ENCODE measurements at places on chromosomes 5 and 9. TPM values are rescaled to one million over a fixed set of nuclear protein-coding genes. Genes with fewer than 3 reads are reported as not detected.

DNA sequence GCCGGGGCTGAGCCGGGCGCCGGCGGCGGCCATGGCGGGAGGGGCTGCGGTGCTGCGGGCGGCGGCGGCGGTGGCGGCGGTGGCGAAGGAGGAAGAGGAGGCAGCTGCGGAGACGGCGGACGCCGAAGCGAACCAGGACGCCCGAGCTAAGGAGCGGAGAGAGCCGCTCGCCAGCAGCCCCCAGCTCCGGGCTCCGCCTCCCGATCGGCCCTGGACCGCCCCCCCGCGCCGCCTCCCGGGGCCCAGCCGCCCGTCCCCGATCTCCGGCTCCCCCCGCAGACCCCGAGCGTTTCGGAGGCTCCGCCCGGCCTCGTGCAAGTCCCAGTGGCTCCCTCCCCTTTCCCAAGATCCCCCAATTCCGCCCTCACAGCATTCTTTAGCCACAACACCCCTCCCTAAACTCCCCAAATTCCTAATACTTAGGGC lies at the start of gene ASTN2:
TSS of gene ASTN2 (minus strand) at position 152 of the 426 bp plus-strand sequence. CDS start at position 33, 119 bp downstream.
- DNase-seq, result peak; percentile 48

DNA sequence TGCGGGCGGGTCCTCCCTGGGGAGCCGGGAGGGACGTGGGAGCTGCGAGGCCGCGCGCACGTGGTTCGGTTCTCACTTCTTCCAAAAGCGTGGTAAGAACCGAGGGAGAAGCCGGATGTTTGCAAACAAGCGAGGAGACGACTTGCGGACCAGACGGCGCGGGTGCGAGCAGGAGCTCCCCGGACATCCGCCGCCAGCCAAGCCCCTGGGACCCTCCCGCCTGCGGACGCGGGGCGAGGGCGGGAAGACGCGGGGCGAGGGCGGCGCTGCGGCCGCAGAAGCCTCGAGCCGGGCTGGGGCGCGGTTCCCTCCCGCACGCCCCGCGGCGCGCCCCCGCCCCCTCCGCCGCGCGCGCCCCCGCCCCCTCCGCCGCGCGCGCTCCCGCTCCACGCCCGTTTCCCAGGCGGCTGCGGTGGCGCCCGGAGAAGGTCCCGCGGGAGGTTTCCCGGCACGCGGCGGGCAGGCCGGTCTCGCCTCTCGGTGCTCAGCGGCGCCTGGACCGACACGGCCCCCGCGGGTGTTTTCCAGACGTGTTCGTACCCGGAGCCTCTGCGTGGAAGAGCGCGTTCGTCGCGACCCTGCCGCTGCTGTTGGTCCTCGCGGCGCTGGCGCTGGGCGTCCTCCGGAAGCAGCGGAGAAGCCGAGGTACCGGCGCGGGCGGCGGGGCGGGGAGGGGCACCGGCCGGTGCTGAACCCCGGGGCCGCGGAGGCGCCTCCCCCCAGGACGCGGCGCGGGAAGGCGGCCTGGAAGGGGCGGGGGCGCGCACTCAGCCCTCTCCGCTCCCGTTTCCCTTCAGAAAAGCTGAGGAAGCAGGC lies 12.8 kb downstream of the BTNL9 start:
- no peak for DNase-seq

Gene RNF183
- total RNA-seq, result not detected

Gene GARIN3
- not detected for total RNA-seq

GRCh38 chr5:59351076-59351794 lies 542.3 kb downstream of the PDE4D start:
- no peak for DNase-seq

- no peak for DNase-seq
These were observed 67.2 kb downstream of the CAMSAP1 start for GRCh38 chr9:135840107-135840506.

GRCh38 chr9:132447346-132447745 lies 37.3 kb downstream of the CFAP77 start:
- no peak for DNase-seq

All from occipital lobe (tissue), 3 donors.